MCF 10A (cell line): ENCODE measurements at places on chromosomes 2 and 18.
A peak's percentile ranks its signal among the peaks of the same experiment; 100 is the strongest.

DNA sequence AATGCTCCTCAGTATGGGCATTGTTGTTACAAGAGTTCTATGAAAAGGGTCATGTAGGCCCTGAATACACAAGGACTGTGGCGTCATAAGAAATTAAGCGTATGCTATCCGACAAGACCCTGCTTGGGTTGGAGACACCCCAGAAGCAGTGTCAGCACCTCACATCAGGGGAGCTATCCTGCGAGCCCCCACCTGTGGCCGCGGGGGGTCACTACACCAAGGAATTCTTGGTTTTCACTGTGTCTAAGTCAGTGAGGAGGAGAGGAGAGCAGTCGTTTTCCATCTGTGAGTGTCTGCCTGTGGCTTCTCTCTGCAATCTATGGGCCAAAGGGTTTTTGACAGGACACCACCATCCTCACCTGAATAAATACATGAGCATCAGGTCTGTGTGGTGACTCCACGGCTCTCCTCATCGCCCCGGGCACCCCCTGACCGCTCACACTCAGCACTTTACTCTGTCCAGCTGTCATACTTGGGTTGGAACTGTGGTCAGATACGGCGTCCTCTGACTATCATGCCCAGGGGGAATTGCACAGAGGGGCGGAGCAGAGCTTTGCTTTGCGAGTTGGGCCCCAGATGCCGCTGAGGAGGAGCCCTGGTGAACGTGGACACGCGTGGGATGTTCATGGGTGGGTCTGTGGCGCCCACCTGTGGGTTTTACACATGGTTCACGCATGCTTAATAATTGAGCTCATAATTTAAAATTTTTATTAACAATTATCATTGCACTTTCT, 235.5 kb downstream of the MYT1L start:
- DNase-seq: no peak

- no peak for DNase-seq
Observed at GRCh38 chr2:126885751-126886210, 12.9 kb upstream of the TEX51 start.

DNA sequence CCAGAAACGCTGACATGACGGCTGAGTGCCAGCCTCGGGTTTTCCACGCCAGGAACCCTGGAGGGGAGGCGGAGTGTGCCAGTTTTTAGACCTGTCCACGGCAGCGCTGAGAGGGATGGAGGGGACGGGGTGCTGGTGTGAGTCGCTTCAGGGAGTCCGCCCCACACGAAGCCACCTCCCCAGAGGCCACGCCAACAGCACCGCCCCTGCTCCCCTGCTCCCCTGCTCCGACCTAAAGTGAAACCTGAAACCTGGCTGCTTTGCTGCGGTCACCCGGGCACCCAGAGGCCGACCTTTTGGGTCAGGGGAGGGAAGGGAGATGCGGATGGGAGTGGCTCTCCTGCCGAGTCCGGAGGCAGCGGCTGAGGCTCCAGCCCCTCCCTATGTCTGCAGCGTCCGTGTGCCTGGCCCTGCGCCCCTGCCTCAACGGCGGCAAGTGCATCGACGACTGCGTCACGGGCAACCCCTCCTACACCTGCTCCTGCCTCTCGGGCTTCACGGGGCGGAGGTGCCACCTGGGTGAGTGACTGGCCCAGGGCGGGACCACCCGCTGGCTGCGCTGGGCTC, 38.1 kb downstream of the SNED1 start:
- DNase-seq: peak; percentile 50

DNA sequence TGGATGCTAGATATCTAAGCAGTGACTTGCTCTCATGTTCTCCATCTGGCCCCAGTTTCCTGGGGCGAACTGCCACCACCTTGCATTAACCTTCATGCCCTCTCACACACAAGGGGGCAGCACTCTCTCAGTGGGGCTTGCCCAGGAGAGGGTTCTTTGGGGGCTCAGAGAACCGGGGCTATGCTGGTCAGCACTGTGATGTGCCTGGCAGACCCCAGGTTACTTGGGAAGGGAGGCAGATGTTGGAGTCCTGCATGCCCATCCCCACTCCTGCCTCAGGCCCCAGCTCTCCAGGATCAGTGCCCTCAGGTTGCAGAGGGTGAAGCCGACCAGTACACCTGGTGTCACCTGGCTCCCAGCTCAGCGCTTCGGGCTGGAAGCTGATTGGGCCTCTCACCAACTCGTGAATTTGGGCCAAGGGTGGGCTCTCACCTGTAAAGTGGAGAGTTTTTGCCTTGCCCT, 396.2 kb upstream of the HS6ST1 start:
- DNase-seq: no peak

DNA sequence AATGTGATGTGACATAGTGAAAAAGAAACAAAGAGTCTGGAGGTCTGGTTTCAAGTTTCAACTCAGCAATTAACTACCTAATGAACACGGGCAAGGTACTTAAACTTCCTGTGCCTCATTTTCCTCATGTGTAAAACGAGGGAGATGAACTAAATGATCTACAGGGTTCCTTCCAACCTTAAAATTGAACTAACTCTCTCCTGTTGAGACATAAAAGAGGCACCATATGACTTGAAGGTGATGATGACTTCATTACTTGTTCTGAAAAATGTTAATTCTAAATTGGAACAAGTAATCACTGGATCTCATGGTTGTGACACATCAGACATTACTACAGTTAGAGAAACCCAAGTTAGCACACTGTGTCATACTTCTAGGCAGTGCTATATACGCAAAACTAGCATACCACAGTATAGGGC, 8.9 kb upstream of the REL start:
- no peak for DNase-seq
